Muscle of back (tissue), 13 donors: ENCODE measurements at places on chromosomes 5 and 9. TPM values are rescaled to one million over a fixed set of nuclear protein-coding genes. Genes with fewer than 3 reads are reported as not detected.

The PCDHA9 gene
- polyA plus RNA-seq = 0.04 TPM

The PTGER4 gene
- polyA plus RNA-seq = 4.0 TPM

The TAF7 gene
- polyA plus RNA-seq = 80.4 TPM

The NXNL2 gene
- polyA plus RNA-seq = 0.41 TPM

The MYORG gene
- 17.1 TPM for polyA plus RNA-seq

The PCDHB8 gene
- polyA plus RNA-seq = 2.2 TPM

The RARS1 gene
- 58.3 TPM for polyA plus RNA-seq

The LIX1 gene
- polyA plus RNA-seq = 3.8 TPM

The WNT8A gene
- not detected for polyA plus RNA-seq

The TARS1 gene
- 77.8 TPM for polyA plus RNA-seq

The SCGB3A2 gene
- not detected for polyA plus RNA-seq

The LCN2 gene
- polyA plus RNA-seq = 0.37 TPM

- no peak for DNase-seq
Observed at GRCh38 chr9:21555911-21556310, 73.8 kb upstream of the IFNE start.

- peak; percentile 30 for DNase-seq
Observed at GRCh38 chr9:137762414-137763061, 115.0 kb upstream of the CACNA1B start.

GRCh38 chr5:146342882-146343865 is 4.5 kb downstream of the POU4F3 start:
- DNase-seq = no peak

DNA sequence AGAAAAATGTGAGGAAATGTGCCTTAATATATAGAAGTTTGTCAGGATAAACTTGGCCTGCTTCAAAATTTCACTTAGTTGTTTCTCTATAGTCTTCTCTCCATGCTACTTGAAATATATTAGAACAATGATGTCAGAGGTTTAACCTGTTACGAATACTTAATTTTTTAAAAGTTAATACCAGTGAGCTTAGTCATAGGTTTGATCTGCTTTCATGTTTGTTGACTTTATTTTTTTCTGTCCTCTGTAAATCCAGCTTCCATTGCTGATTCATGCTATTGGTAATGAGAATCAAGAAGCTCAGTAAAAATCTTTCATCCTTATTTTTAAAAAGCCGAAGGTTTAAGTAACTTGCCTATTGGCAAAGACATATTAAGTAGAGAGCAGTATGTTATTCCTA is 27.9 kb downstream of the BDP1 start:
- peak; percentile 11 for DNase-seq

- no peak for DNase-seq
Observed at GRCh38 chr9:87954230-87954629, 20.1 kb downstream of the CDK20 start.

DNA sequence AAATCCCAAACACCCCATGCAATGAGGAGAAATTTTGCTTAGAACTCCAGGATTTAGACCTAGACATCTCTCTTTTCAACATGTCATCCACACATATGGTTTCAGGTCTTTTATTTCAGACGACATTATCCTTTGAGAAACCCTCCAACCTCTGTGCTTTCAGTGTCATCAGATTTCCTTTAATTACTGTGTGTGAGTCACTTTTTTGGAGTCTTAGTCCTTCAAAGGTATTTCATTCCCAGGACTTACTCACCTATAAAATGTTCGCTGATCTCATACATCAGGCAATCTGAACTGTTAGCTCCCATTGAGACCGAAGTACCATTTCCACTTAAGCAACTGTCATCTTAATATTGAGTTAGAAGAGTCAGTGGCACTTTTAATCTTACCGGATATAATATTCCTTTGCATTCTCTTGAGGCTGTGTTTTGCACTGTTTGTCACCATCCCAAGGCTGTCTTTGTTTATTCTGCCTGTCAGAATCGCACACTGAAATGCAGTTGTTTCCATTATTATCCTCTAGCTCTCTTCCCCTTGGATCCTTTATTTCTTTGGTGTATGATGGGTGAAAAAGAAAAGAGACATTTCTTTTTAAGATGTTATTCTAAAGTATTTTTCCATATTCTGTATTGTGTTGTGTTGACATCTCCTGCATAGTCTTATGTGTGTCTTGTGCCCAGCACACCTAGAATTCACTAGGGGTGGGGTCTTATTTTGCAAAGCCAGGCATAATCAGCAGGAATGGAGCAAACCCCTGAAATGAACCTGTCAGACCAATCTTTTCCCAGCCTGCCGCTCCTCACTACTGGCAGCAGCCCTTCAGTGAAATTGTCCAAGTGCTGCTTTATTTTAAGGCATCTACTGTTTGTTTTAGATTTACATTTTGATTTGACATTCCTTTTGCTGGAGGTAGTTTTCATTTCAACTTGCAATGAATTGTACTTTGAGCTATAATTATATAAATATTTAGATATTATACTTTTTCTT is 155.4 kb downstream of the PAM start:
- DNase-seq = peak; percentile 51

GRCh38 chr5:60230456-60230855 is 336.9 kb upstream of the PDE4D start:
- DNase-seq = no peak

DNA sequence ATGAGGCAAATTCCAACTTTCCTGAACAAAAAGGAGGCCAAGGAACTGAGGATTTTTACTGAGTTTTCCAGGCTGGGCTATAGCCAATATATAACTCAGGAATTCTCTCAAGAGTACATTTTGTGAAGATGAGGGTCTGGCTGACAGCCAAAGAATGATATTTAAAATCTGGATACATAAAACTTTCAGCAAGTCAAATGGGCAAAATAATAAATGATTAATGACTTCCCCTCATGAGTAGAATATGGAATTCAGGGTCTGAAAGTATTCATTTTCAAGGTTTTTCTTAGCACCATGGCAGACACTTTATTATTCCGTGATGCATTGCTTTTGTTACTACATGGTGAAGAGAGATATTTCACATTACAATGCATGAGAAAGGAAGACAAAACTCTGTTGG is 7.8 kb downstream of the FAM81B start:
- DNase-seq = no peak

DNA sequence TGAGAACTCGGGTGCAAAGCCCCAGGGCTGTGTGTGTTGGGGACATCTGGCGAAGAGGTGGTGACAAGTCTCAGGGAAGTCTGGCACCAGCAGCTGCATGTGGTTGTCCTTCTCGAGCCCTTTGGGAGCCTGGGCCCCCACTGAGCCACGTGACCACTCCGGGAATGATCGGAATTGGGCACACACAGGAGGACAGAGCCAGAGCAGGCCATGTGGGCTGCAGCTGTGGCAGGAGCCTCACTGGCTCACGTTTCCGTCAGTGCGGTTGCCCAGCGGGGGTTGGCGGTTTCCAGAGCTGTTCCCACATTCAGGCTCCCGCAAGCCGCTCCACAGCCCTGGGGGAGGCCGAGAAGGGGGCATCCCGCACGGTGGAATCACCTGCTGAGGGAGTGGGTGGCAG is 6.8 kb upstream of the CEL start:
- DNase-seq = peak; percentile 79

GRCh38 chr5:142481410-142481809 is 156.6 kb upstream of the SPRY4 start:
- no peak for DNase-seq

DNA sequence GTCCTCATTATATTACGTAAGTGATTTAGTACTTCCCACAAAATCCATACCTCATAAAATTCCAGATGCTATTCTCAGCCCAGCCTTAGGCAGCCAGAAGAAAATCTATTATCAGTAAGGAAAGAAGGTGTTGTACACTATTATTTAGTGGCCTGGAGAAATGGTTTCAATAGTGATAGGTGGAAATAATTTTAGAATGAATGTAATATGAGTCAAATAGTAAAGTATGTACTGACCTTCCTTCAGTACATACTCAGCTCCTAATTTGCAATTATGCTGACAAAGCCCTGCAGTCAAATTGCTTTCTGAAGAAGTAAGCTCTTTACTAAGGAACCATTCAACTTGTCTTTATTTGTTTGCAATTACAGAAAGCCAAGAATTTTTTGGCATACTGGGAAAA is 409.2 kb downstream of the HTR1A start:
- no peak for DNase-seq

DNA sequence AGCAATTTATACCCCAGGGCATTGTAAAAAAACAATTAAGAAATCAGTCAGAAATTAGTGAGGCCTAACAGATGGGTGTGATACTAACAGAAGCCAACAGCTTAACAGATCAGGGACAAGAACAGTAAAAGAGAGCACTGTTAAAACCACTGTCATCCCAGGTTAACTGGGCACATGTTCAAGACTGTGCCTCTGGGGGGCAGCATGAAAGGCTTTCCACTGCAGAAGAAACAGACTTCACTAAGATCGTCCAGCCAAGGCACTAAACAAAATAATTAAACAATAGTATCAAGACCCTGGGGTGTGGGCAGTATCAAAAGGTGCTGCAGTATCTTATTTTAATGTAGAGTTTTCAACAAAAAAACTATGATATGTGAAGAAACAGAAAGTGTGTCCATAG is 43.5 kb downstream of the FBN2 start:
- no peak for DNase-seq

- DNase-seq = peak; percentile 68
Observed at GRCh38 chr9:98971168-98971914, 27.6 kb downstream of the COL15A1 start.

DNA sequence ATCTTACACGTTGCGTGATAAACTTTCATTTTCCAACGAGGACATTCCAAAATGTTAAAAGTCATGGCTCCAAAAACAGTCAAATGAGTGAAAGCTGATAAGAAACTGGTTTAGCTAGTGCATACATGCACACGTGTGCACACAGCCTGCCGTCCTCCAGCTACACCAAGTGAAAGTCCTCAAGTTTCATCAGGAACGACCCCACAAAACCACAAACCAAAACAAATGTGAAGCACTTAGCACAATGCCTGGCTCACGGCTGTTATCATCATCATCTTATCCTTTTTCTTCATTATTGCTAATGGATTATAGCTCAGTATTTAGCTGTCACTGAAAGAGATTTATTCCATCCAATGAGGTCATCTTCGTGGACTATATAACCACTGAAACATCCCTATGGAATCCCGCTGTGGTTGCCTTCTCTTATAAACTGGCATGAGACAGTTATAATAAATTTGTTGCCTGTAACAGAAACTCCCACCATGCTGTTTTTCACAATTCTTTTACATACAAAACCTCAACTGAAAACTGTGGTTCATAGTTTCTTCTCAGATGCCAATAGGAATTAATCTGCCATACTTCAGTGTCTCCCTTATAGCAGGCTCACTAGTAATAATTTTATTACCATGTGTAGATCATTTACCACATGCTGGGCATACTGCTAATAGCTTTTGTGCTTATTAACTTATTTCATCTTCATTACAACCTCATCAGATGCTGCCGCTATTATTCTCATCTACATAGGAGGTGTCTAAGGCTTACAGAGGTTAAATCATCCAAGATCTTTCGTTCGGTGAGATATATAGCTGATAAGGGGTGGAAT is 56.1 kb downstream of the SAXO1 start:
- DNase-seq = no peak

- no peak for DNase-seq
Observed at GRCh38 chr9:86410281-86410680, 56.1 kb upstream of the TUT7 start.

DNA sequence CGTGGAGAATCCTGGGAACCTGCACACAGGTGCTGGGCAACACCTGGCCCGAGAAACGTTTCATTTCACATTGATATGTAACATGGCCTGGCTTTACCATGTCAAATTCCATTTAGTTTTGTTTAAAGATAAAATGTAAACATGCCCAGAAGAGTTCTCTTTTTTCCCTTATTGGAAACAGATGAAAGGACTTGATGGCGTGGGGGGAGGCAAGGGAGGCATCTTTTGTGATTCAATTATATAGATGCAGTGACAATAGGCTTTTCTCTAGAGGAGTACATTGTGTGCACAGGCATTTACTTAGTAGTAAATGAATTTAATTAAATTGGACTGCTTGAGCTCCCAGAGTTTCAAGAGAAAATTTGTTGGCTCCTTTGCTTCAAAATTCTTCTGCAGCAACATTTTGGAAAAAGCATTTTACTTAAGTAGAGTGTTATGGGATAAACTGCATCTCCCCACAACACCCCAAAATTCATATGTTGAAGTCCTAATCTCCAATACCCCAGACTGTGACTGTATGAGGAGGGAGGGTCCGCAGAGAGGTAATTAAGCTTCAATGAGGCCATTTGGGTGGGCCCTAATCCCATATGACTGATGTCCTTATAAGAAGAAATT is 254.3 kb upstream of the NFIL3 start:
- no peak for DNase-seq

DNA sequence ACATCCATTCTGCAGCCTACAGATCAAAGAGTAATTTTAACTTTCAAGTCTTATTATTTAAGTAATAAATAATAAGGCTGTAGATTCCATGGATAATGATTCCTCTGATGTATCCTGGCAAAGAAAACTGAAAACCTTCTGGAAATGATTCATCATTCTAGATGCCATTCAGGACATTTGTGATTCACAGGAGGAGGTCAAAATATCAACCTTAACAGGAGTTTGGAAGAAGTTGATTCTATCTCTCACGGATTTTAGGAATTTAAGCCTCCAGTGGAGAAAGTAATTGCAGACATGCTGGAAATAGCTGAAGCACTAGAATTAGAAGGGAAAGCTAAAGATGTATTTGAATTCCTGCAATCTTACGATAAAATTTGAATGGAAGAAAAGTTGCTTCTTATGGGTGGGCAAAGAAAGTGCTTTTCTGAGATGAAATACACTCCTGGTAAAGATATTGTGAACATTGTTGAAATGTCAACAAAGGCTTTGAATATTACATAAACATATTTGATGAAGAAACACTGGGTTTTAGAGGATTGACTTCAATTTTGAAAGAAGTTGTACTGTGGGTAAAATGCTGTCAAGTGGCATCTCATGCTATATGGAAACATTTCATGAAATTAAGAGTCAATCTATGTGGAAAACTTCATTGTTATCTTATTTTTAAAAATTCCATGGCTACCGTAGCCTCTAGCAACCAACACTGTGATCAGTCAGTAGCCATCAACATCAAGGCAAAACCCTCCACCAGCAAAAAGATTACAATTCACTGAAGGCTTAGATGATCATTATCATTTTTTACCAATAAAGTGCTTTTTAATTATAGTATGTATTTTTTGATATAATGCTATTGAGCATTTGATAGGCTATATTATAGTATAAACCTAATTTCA is 1141.0 kb downstream of the CDH12 start:
- DNase-seq = peak; percentile 33

DNA sequence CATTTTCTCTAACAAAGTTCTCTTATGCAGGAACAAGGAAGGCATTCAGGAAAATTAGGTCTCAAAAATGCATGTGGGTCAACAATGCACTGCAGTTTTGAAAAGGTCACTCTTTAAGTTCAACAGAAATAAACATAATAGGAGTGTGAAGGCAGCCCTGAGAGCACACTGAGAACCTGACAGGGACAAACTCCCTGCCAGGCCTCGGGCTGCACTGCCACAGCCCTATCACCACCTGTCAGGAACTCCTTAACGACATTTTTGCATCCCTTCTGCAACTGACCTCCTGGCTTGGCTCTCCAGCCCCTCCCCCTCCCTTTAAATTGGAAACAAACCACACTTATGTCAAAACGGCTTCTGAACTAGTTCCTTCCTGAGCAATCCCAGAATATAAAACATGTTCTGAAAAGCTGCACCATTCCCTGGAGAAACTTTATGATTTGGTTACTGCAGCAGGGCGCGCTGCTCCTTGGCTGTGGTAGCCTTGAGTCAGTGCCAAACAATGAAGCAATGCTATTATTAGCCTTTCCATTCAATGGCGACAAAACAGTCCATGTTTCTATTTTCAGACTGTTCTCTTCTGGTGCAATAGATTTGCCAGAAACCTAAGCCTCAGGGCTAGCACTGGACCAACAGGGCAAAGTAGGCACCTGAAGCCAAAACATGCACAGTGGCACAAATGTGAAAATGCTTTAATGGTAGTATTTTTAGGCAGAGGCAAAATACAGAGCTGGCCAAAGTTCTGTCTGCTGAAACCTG is 160.1 kb upstream of the ZNF608 start:
- DNase-seq = peak; percentile 89
